PC-9 (cell line): ENCODE measurements at places on chromosomes 13 and 19. TPM values are rescaled to one million over a fixed set of nuclear protein-coding genes. Genes with fewer than 3 reads are reported as not detected.

DNA sequence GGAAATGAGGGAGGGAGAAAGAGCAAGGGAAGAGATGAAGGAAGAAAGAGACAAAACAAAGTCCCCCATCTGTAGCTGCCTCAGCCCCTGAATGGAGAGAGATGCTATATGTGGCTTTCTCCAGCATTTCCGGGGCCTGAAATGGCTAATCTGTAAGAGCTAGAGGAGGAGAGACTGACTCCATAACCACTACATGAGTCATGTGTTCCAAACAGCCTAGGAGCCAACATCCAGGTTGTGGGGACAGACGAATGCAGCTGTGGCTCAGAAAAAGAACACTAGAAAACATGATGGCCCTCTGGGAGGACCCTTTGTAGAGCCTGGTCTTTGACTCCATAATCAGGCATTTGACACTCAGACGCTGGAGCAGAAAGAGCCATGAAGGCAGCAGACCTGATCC lies 292.0 kb upstream of the ZNF507 start:
- no peak overlapping the region for H3K4me3 ChIP-seq
- H3K27ac ChIP-seq, result no peak overlapping the region
- DNase-seq, result no peak
- no peaks in the 10 kb centered on the region for H3K36me3 ChIP-seq
- no peaks in the 10 kb centered on the region for H3K4me1 ChIP-seq

GRCh38 chr13:46660416-46660815 lies 107.4 kb downstream of the LRCH1 start:
- H3K4me3 ChIP-seq, result no peak overlapping the region
- DNase-seq, result no peak
- H3K36me3 ChIP-seq, result no peaks in the 10 kb centered on the region
- no peaks in the 10 kb centered on the region for H3K4me1 ChIP-seq
- no peaks in the 10 kb centered on the region for H3K27me3 ChIP-seq

DNA sequence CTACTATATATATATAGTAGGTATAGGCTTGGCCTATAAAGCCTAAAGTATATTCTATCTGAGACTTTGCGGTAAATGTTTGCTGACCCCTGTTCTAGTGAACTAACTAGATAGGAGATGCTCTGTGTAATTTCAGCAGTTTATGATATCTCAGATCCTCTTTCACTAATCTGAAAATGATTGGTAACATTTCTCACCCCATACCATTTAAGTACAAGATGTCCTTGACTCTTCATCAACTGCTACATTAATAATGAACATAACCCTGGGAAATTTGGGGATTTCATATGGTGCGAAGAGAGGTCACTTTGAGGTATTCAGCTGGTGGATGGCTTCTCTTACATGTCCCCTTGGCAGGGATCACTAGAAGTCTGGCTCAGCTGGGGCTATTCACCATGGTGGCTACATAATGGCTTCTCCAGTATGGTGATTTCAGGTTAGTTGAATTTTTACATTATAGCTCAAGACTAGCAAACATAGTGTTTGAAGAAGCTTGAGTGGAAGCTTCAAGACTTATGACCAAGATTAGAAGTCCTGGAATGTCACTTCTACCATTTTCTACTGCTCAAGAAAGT lies 103.6 kb upstream of the MYCBP2 start:
- H3K27ac ChIP-seq, result no peak overlapping the region
- no peaks in the 10 kb centered on the region for H3K4me1 ChIP-seq
- H3K27me3 ChIP-seq, result no peaks in the 10 kb centered on the region
- no peaks in the 10 kb centered on the region for H3K36me3 ChIP-seq

DNA sequence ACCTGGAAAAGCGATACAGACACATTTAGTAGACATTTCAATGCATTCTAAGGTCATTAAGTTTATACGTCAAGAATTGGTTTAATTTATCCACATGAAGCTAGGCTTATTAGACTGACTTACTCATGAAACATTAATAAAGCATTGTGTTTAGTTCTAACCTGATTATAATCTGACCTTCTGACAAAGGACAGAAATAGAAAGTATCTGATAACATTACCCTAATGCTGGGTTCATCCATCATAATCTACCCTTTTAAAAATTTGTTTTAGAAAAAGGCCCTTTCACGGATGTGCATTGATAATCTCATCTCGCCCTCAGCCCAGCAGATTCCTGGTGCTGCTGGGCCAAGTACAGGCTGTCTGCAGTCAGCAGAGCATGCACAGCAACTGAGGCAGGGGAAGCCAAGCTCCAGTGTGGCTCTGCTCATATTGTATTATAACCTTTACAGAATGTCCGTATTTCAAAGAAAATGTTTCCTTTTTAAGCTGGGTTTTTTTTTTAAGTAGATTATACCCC lies 142.1 kb upstream of the MAB21L1 start:
- H3K4me1 ChIP-seq, result no peaks in the 10 kb centered on the region
- H3K27me3 ChIP-seq, result no peaks in the 10 kb centered on the region
- H3K36me3 ChIP-seq, result no peaks in the 10 kb centered on the region

DNA sequence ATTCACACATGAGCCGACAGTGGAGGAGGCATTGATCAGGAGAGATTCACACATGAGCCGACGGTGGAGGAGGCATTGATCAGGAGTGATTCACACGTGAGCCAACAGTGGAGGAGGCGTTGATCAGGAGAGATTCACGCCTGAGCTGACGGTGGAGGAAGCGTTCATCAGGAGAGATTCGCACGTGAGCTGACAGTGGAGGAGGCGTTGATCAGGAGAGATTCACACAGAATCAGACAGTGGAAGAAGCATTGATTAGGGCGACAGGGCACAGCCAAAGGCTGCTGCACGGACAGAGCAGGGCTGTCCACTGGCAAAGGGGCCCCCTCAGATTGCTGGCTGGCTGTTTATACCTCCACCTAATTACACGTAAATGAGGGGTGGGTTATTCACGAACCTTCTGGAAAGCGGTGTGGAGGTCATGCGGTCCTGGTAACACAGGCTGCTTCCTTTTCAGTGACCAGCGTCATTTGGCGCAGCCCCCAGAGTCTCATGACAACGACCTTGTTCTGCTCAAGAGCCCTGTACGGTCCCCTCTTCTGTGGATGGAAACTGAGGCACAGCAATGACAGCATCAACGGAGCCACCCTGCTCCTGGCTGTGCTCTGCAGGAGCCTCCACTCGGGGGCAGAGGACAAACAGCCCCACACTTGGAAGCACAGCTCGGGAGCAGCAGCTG lies 50.6 kb upstream of the GAS6 start:
- no peak overlapping the region for H3K4me3 ChIP-seq
- DNase-seq, result no peak
- H3K4me1 ChIP-seq, result no peaks in the 10 kb centered on the region

Gene MCEMP1
- not detected in 2 replicates for total RNA-seq

Gene TINCR
- 4.4 and 8.0 TPM in 2 replicates for total RNA-seq

- H3K4me1 ChIP-seq, result no peaks in the 10 kb centered on the region
- no peak overlapping the region for H3K4me3 ChIP-seq
- H3K27ac ChIP-seq, result no peak overlapping the region
- no peak for DNase-seq
- H3K27me3 ChIP-seq, result no peaks in the 10 kb centered on the region
Measured at GRCh38 chr13:27644302-27644701, 22.6 kb downstream of the POLR1D start.

- no peak for DNase-seq
- no peaks in the 10 kb centered on the region for H3K27me3 ChIP-seq
- no peaks in the 10 kb centered on the region for H3K36me3 ChIP-seq
Measured at GRCh38 chr19:2567580-2567979, 91.7 kb downstream of the GADD45B start.

Gene ZNF112
- 3.5 and 7.8 TPM in 2 replicates for total RNA-seq

Gene GYS1
- total RNA-seq, result 47.5 and 54.2 TPM in 2 replicates

DNA sequence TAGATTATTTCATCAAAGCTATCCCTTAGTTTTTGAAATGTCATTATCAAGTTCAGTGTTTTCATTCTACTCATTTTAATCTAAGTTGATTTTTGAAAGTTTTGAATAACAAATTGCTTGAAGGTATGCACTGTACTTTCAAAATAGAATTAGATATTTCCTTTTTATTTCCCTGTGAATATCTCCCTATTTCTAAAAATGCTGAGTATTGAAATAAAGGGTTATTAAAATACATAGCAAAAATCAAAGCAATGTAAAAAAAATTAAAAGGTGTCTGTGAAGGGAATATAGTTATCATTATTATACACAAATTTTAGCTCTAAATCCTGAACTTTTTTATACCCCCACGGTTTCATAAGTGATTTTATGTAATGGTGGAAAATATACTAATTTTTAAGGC lies 967.8 kb downstream of the PCDH9 start:
- no peak overlapping the region for H3K27ac ChIP-seq
- H3K27me3 ChIP-seq, result no peaks in the 10 kb centered on the region
- no peak for DNase-seq
- no peaks in the 10 kb centered on the region for H3K4me1 ChIP-seq
- no peak overlapping the region for H3K4me3 ChIP-seq
